ENCODE measurements at places on chromosomes 2 and 18.

GRCh38 chr2:42327125-42327524 lies 33.9 kb downstream of the COX7A2L start:
- no peak for DNase-seq

GRCh38 chr2:129605646-129606045 lies 373.8 kb upstream of the RAB6C start:
- DNase-seq: no peak

DNA sequence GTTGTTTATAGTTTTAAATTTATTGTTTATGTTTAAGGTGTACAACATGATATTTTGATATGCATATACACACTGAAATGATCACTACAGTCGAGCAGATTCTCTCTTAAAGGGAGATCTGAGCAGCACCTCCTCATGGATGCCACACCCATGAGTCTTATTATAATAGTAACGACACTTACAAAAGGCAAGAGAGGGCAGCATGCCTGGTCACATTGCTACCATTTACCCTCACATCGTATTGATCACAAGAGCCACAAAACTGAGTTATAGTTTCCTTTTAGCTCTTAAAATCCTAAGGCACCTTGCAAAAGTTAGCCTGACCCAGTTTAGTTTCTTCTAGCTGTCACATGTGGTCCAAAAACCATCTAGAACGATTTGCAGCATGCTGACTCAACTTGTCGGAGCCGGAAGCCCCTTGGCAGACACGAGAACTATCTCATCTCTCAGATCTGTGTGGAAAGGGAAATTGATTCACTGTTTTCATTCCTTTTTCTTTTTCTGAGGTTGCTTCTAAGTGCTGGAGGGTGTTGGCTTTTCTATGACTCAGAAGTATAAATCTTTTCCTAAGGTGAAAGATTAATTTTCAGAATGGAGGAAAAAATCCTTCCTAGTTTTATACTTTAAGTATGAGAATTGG lies 85.3 kb downstream of the CDC42EP3 start:
- peak; percentile 97 for DNase-seq

DNA sequence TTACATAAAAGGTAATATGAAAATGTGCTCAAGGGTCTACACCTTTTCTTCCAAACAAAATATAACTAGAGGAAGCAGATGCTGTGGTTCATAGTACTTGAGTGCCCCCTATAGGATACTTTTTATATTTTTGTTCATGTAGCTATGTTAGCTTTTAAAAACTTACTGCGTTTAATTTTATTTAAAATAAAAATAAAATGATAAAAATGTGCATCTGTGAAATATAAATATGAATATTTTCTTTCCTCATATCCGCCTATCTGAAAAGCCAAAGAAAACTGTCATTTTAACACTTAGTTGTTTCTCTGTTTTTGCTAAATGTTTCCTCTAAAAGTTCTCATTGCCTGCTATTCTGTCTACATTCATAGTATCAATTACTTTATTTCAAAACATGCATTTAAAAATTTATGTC lies 9.6 kb upstream of the LRP1B start:
- DNase-seq: peak; percentile 35
